ENCODE measurements at places on chromosomes 16 and 17.

DNA sequence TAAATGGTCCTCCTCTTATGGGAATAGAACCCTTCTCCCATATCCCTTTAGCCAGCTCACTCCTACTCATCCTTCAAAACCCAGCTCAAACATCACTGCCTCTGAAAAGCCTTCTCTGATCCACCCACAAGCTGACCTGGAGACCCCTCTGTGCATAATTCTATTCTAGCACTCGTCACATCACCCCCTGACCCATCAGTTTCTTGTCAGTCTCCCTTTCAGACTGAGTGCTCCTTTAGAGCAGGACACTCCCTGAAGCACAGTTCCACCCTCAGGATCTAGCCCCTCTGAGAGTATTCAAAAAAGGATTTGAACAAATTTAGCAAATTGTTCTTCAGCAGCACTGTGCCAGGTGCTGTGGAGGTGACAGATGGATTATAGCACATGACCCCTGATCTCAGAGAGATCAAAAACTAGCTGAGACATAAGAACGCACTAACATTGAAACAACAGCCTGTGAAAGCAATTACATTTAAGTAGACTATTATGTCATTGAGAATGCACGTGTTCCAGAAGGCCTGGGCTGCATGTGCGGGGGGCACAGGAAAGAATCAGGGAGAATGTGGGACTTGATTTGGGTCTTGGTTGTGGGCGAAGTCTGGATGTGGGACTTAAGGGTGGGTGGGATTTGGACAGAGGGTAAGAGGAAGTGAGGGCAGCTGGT lies 43.5 kb downstream of the MRPS23 start:
- no peaks in the 10 kb centered on the region for H3K4me1 ChIP-seq
- H3K27ac ChIP-seq: no peak overlapping the region
- H3K36me3 ChIP-seq: no peaks in the 10 kb centered on the region
- H3K4me3 ChIP-seq: no peak overlapping the region

DNA sequence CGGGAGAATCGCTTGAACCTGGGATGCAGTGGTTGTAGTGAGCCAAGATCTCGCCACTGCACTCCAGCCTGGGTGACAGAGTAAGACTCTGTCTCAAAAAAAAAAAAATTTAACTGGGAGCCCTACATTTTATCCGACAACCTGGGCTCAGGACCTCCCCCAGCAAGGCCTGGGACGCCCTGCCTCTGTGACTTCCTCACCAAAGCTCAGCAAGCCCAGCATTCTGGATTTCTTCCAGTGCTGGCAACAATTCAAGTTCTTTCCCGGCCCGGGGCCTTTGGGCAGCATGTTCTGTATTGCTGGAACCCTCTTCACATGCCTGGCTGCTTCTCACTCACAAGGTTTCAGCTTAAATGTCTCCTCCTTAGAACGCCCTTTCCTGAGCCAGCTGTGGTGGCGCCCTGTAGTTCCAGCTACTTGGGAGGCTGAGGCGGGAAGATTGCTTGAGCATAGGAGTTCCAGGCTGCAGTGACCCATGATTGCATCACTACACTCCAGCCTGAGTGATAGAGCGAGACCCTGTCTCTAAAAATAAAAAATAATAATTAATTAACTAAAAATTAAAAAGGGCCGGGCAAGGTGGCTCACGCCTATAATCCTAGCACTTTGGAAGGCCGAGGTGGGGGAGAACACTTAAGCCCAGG lies 15.9 kb upstream of the MEIOB start:
- no peak overlapping the region for H3K27ac ChIP-seq
- H3K36me3 ChIP-seq: no peaks in the 10 kb centered on the region
- no peaks in the 10 kb centered on the region for H3K4me1 ChIP-seq
- DNase-seq: no peak
- H3K4me3 ChIP-seq: no peak overlapping the region

- H3K36me3 ChIP-seq: no peaks in the 10 kb centered on the region
- H3K27me3 ChIP-seq: peaks cover 6% of the 10 kb centered on the region
- no peak for DNase-seq
- H3K4me1 ChIP-seq: no peaks in the 10 kb centered on the region
- no peak overlapping the region for H3K27ac ChIP-seq
- H3K4me3 ChIP-seq: no peak overlapping the region
These were observed 946 bp downstream of the OSGIN1 start for GRCh38 chr16:83953796-83954576.

DNA sequence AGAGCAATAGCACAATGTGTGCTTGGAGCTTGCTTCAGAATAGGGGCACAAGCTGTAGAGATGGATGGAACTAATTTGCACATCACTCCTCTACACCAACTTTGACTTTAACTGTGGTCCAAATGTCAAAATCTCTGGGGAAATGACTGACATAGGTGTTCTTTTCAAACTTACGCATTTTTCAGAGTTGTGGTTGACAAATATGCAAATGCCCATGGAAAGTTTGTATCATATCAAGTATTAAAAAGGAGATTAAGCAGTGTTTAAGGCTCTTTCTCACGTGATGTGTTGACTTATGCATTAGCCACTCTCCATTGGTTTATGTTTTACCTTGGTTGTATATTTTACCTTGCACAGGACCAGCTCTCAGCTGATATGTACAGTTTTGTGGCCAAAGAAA lies 77.1 kb downstream of the ELAC2 start:
- DNase-seq: no peak
- H3K36me3 ChIP-seq: no peaks in the 10 kb centered on the region
- H3K27me3 ChIP-seq: no peaks in the 10 kb centered on the region
- no peak overlapping the region for H3K4me3 ChIP-seq
- H3K27ac ChIP-seq: no peak overlapping the region

GRCh38 chr16:69925311-69925710 lies 25.8 kb upstream of the CLEC18A start:
- DNase-seq: no peak
- no peak overlapping the region for H3K27ac ChIP-seq
- H3K4me1 ChIP-seq: no peaks in the 10 kb centered on the region
- H3K27me3 ChIP-seq: no peaks in the 10 kb centered on the region
- H3K4me3 ChIP-seq: no peak overlapping the region

- no peak overlapping the region for H3K4me3 ChIP-seq
- H3K4me1 ChIP-seq: no peaks in the 10 kb centered on the region
- no peak for DNase-seq
- H3K27me3 ChIP-seq: no peaks in the 10 kb centered on the region
- no peak overlapping the region for H3K27ac ChIP-seq
These were observed 183.4 kb downstream of the ZNF18 start for GRCh38 chr17:11813871-11814270.

GRCh38 chr17:32672711-32673110 lies 185.9 kb downstream of the CDK5R1 start:
- H3K36me3 ChIP-seq: no peaks in the 10 kb centered on the region
- H3K4me1 ChIP-seq: no peaks in the 10 kb centered on the region
- no peak overlapping the region for H3K27ac ChIP-seq

GRCh38 chr16:13926464-13926863 lies 6.5 kb downstream of the ERCC4 start:
- H3K27ac ChIP-seq: no peak overlapping the region
- H3K4me1 ChIP-seq: no peaks in the 10 kb centered on the region
- no peak for DNase-seq
- no peaks in the 10 kb centered on the region for H3K27me3 ChIP-seq

DNA sequence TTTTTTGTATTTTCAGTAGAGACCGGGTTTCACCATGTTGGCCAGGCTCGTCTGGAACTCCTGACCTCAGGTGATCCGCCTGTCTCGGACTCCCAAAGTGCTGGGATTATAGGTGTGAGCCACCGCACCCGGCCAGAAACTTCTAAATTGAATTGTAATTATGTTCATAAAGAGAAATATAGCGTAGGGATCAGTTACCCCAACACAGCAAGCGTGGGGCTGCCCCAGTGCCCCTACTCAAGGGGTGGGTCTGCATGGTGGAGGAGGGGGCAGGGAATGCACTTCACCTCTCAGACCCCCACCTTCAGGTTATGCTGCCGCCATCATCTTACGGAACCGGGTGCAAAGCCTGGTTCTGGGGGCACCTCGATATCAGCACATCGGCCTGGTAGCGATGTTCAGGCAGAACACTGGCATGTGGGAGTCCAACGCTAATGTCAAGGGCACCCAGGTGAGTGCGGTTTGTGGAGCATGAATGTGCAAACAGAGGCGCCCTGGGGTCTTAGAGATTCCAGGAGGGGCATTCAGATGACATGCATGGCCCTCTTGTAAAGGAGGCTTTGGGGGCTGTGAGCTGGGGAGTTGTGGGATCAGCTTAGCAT lies 18.0 kb downstream of the ITGAM start:
- no peaks in the 10 kb centered on the region for H3K4me1 ChIP-seq
- DNase-seq: no peak
- H3K4me3 ChIP-seq: no peak overlapping the region
- H3K27me3 ChIP-seq: no peaks in the 10 kb centered on the region
- no peak overlapping the region for H3K27ac ChIP-seq

DNA sequence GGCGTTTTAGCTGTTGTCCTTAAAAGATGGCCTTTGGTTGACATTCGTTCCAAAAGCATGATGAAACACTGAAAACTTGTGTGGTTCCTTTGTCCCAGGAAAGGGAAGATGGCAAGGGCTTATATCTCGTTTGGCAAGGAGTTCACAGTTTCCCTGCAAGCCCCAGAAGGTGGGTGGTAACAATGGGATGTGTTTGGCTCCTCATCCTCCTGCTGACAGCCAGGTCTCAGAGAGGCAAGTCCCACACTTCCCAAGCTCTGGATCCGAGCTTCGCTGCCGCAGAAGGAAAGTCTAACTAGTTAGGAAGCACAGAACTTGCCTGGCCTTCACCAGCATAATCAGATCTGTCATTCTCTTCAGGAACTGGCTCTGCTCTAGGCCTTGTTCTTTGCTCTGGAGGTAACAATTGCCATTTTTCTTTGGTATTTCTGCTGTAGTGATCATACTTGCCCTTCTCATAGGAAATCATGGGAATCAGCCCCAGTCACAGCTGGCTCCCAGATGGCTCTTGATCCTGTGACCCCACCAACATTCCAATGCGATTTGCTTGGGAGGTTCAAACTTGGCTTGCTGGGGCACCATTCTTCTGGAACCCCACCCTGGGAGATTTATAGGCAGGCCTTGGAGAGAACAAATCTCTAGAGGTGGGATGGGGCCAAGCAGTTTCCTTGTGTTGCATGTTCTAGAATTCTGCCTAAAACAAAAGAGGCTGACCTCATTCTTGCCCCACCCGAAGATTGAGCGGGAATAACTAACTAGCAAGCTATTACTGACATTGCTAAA lies 17.9 kb downstream of the KPNA2 start:
- H3K4me3 ChIP-seq: no peak overlapping the region
- H3K4me1 ChIP-seq: no peaks in the 10 kb centered on the region
- no peaks in the 10 kb centered on the region for H3K36me3 ChIP-seq
- H3K27ac ChIP-seq: no peak overlapping the region
- DNase-seq: no peak

GRCh38 chr17:34313164-34313563 lies 6.1 kb upstream of the CCL8 start:
- no peaks in the 10 kb centered on the region for H3K27me3 ChIP-seq
- no peak overlapping the region for H3K4me3 ChIP-seq
- no peak overlapping the region for H3K27ac ChIP-seq
- H3K36me3 ChIP-seq: no peaks in the 10 kb centered on the region
- DNase-seq: no peak
- H3K4me1 ChIP-seq: no peaks in the 10 kb centered on the region

DNA sequence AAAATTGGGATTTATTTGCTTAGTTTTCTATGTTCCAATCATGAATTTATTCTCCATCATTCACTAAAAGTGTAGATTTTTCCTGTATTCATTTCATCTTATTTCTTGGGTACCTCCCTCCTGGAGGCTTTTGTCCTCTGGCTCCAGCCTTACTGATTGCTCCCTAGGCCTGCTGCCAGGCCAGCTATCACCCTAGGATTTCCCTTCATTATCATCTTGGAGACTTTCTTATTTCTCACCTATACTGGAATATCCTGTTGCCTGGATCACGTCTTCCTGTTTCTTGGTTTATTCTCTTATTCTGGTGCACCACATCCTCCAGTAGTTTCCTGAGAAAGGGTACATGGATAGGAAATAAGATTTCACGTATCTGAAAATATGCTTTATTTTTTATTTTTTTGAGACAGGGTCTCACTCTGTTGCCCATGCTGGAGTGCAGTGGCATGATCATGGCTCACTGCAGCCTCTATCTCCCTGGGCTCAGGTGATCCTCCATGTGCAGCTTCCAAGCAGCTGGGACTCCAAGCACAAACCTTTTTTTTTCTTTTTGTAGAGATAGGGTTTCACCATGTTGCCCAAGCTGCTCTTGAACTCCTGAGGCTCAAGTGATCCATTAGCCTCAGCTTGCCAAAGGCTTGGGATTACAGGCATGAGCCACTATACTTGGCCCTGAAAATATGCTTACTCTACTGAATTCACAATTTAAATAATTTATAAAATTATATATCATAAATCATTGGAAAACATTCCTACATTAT lies 13.3 kb upstream of the KPNB1 start:
- no peak for DNase-seq
- no peaks in the 10 kb centered on the region for H3K27me3 ChIP-seq
- no peaks in the 10 kb centered on the region for H3K36me3 ChIP-seq
- peaks cover 9% of the 10 kb centered on the region for H3K4me1 ChIP-seq

DNA sequence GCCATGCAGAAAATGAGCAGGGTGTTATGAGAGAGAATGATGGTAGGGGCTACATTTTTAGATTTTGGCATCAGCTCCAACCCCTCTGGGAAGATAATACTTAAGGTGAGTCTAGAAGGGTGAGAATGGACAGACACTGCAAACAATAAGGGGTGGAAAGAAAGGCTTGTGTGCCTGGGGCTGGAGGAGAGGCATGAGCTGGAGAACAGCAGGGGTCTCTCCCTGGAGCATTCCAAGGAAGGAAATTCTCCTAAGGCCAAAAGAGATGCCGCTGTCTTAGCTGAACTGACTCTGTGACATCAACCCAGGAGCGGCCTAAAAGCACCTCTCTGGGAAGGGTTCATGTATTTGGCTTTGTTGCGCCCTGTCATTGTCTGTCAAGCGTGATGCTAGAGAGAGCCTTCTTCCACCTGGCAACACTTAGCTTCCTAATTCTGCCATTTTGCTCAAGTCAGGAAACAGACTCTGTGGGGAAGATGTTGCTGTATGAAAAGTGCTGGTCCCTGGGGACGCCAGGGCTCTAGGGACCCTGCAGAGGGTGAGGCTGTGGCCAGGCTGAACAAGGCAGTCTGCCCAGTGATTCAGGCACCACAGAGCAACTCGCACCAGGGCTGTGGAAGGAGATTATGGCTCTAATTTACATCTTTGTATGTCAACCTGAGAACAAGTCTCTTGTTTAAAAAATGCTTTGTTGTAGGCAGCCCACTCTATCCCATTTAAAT lies 225.7 kb downstream of the CBLN1 start:
- no peak overlapping the region for H3K27ac ChIP-seq
- H3K27me3 ChIP-seq: no peaks in the 10 kb centered on the region
- no peaks in the 10 kb centered on the region for H3K36me3 ChIP-seq
- no peak overlapping the region for H3K4me3 ChIP-seq
- no peaks in the 10 kb centered on the region for H3K4me1 ChIP-seq

- H3K27ac ChIP-seq: no peak overlapping the region
- DNase-seq: no peak
- H3K4me3 ChIP-seq: no peak overlapping the region
- no peaks in the 10 kb centered on the region for H3K27me3 ChIP-seq
- H3K4me1 ChIP-seq: no peaks in the 10 kb centered on the region
- no peaks in the 10 kb centered on the region for H3K36me3 ChIP-seq
These were observed 629.0 kb upstream of the CDH8 start for GRCh38 chr16:62665269-62665668.
